ENCODE measurements at places on chromosomes 6 and 20.
A peak's percentile ranks its signal among the peaks of the same experiment; 100 is the strongest.

GRCh38 chr6:15843226-15843625 lies 180.4 kb upstream of the DTNBP1 start:
- no peak for DNase-seq

GRCh38 chr6:1624058-1624850 lies 14.5 kb downstream of the FOXC1 start:
- DNase-seq: peak; percentile 77

GRCh38 chr20:2749343-2749950 lies 51.0 kb downstream of the CPXM1 start:
- no peak for DNase-seq

- DNase-seq: no peak
Measured at GRCh38 chr6:5181510-5182317, 79.0 kb downstream of the LYRM4 start.

GRCh38 chr6:132253211-132253610 lies 148.1 kb downstream of the MOXD1 start:
- DNase-seq: no peak

- DNase-seq: no peak
Measured at GRCh38 chr20:39090906-39091305, 128.8 kb downstream of the DHX35 start.

DNA sequence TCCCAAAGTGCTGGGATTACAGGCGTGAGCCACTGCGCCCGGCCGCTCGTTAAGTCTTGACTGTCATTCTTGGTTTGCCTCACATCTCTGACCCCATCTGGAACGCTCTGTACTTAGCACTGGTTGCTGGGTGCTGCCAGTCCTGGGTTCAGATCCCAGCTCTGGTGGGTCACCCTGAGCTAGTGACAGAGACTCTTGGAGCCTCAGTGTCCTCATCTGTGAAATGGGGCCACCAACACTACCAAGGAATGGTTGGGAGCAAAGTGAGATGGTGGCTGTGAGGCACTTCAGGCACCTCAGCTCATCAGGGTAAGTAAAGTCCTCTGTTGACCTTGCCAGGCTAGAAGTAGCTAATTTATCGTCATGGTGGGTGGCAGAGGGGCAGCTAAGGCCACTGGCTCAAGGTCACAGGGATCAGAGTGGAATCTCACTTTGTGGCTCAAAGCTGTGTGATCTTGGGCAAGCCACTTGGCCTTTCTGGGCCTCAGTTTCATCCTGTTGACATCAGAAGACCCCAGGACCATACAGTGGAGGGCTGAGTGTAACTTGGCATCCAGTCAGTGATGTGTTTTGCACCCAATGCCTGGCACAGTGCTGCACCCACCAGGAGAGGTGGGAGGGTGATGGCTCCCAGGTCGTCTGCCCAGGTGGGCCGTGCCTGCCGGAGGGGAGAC lies 46.7 kb downstream of the UBE2V1 start:
- no peak for DNase-seq

DNA sequence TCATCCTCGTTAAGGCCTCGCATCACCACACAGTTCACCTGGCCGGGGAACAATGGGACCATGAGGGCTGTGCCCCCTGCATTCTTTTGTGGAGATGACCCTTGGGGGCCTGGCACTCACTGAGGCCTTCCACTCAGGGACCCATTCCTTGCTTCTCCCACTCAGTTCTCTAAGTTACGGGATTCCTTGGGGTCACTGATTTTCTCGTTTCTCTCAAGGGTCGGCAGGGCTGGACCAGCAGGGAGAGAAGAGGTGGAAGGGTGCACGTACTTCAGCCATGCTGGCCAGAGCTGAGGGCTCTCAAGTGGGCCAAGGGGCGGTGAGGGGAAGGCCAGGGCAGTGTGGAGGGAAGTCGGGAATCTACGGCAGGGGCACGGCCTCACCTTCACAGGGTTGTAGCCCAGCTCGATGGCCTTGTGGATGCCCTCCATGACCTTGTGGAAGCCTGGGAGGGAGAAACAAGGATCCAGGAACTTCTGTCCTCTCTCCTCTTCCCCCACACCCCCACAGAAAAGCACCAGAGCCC lies 20.8 kb downstream of the MOCS1 start:
- no peak for DNase-seq

- DNase-seq: no peak
Measured at GRCh38 chr20:17614176-17614811, 44.4 kb downstream of the DSTN start.

GRCh38 chr6:44653761-44654218 lies 266.3 kb downstream of the CDC5L start:
- DNase-seq: no peak

- no peak for DNase-seq
Measured at GRCh38 chr6:16354692-16355091, 116.3 kb downstream of the GMPR start.

DNA sequence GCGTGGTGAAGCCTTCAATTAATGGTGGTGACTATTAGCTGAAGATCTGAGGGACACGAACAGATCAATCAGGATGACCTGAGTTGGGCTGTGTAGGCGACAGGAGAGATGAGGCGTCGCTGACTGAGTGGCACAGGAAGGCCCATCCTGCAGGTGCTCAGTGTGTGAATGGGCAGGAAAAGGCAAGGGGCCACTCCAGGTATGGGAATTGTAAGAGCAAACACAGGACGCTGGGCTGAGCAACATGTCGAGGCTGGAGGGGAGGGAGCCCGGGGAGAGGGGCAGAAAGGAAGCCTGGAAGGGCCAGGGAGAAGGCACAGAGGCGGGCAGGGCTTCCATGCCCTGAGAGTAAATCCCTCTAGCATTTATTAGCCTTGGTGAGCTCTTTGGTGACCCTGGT lies 151.0 kb downstream of the VEGFA start:
- DNase-seq: no peak

GRCh38 chr20:19688031-19688806 lies 69.8 kb upstream of the RIN2 start:
- DNase-seq: peak; percentile 46

GRCh38 chr6:56851074-56851473 lies 103.8 kb upstream of the BEND6 start:
- peak; percentile 58 for DNase-seq

GRCh38 chr6:100230953-100231316 lies 233.8 kb downstream of the SIM1 start:
- DNase-seq: no peak

- peak; percentile 90 for DNase-seq
Measured at GRCh38 chr6:27873021-27873940, 38.9 kb downstream of the OR2B2 start.

GRCh38 chr20:56985066-56985685 lies 281.3 kb downstream of the BMP7 start:
- DNase-seq: no peak

GRCh38 chr20:63128956-63129355 lies 87.0 kb downstream of the YTHDF1 start:
- DNase-seq: no peak

DNA sequence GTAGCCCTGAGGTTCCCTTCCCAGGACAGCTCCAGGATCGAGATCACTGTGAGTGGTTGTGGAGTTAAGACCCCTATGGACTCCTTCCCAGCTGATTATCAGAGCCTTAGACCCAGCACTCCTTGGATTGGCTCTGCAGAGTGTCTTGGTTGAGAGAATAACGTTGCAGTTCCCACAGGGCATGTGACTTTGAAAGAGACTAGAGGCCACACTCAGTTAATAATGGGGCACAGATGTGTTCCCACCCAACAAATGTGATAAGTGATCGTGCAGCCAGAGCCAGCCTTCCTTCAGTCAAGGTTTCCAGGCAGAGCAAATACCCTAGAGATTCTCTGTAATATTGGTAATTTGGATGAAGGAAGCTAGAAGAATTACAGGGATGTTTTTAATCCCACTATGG lies 5.2 kb upstream of the BTN2A2 start:
- peak; percentile 2 for DNase-seq

- no peak for DNase-seq
Measured at GRCh38 chr6:110037726-110038295, 59.7 kb downstream of the GPR6 start.

DNA sequence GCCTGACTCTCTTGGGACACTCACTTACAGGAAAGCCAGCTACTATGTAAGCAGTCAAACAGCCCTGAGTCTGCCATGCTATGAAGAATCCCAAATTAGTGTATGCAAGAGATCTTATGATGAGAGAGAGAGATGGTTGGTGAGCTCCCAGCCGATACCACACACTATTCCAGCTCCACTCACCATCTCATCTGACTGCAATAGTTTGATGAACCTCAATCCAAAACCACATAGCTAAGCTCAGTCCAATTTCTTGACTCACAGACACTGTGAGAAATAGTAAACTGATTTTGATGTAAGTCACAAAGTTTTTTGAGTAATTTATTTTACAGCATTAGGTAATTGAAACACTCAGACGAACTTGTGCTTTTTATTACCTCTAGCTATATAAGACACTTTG lies 441.4 kb downstream of the COL12A1 start:
- no peak for DNase-seq

GRCh38 chr6:52016915-52017748 lies 70.3 kb downstream of the PKHD1 start:
- no peak for DNase-seq

DNA sequence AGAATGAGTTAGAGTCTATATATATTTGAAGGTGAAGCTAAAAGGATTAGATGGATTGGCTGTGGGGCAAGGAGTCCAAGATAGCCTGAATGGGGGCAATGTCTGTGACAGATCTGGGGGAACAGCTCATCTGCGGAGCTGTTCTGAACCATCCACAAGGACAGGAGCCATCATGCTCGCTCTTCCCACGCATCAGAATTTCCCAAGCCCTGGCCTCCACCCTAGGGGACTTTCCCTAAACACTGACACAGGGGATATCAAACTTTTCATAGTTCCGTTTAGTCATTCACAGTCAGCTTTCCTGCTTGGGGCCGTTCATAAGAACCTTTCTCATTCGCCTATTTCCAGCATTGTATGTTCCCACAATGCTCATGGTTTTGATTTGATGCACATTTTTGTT lies 37.6 kb upstream of the CCN6 start:
- DNase-seq: no peak

- DNase-seq: no peak
Measured at GRCh38 chr6:169527306-169527705, 174.5 kb downstream of the WDR27 start.

- no peak for DNase-seq
Measured at GRCh38 chr20:63617092-63617875, 9.6 kb downstream of the GMEB2 start.

DNA sequence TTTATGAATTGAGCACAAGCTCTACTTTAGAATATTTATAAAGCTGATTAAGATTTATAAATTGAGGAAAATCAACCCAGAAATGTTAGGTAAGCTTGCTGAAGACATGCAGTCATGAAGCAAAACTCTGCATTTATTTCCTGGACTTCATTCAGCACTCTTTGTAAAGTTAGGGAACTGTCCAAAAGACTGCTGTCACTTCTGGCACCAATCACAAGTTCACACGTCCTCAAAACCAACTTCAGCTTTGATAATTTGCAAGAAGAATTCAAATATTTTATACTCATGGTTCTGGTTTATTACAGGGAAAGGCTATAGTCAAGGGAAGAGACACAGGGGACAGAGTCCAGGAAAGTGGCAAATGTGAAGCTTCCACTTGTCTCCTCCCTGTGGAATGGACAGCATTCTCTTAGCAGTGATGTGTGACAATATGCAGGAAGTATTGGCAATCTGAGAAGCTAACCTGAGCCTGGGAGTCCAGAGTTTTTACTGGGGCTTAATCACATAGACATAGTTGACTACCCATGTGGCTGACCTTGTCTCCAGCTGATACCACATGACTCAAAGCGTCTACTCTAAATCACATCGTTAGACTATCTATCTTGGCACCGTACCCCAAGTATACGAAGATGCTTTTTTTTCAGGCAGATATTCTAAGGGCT lies 85.4 kb downstream of the PPP1R14C start:
- no peak for DNase-seq

DNA sequence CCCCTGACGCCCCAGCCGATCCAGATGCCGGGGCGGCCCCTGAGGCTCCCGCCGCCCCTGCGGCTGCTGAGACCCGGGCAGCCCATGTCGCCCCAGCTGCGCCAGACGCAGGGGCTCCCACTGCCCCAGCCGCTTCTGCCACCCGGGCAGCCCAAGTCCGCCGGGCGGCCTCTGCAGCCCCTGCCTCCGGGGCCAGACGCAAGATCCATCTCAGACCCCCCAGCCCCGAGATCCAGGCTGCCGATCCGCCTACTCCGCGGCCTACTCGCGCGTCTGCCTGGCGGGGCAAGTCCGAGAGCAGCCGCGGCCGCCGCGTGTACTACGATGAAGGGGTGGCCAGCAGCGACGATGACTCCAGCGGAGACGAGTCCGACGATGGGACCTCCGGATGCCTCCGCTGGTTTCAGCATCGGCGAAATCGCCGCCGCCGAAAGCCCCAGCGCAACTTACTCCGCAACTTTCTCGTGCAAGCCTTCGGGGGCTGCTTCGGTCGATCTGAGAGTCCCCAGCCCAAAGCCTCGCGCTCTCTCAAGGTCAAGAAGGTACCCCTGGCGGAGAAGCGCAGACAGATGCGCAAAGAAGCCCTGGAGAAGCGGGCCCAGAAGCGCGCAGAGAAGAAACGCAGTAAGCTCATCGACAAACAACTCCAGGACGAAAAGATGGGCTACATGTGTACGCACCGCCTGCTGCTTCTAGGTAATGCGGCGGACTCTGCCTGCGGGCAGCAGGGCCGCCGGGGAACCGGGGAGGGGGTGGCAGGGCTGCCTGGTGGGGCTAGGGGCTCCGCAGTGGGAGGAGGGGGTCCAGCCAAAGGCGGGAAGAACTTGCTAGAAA lies 2.3 kb downstream of the GNAS start:
- DNase-seq: peak; percentile 59

DNA sequence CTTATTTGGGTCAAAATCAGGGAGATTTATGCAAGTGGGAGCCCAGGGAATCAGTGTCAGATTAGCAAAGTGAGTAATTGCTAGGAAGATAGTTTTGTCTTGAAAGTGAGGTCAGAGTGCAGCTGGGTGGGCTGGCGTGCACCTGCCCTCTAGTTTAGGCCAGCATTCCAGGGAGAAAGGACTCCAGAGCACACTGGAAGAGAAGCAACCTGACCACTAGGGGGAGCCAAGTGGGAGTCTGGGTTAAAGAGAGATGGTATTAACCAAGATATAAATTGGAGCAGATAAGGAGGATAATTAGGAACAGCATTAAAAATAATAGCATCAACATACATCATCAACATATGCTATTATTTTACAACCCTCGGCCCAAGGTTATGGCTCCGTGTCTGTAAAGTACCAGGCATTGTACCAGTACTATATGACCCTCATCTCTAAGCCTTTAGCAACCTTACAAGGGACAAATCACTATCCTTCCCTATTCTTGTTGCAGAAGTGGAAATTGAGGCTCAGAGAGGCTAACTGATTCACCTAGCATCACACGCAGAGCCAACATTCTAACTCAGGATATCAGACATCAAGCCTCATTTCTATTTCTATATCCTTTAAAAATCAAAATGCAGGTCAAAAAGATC lies 57.8 kb downstream of the SLC2A10 start:
- no peak for DNase-seq
